Naive thymus-derived CD8-positive, alpha-beta T cell (primary cell): ENCODE measurements at places on chromosomes 1 and 21.
A peak's percentile ranks its signal among the peaks of the same experiment; 100 is the strongest.

GRCh38 chr1:165073185-165074007 is 283.1 kb downstream of the LMX1A start:
- DNase-seq, result no peak

DNA sequence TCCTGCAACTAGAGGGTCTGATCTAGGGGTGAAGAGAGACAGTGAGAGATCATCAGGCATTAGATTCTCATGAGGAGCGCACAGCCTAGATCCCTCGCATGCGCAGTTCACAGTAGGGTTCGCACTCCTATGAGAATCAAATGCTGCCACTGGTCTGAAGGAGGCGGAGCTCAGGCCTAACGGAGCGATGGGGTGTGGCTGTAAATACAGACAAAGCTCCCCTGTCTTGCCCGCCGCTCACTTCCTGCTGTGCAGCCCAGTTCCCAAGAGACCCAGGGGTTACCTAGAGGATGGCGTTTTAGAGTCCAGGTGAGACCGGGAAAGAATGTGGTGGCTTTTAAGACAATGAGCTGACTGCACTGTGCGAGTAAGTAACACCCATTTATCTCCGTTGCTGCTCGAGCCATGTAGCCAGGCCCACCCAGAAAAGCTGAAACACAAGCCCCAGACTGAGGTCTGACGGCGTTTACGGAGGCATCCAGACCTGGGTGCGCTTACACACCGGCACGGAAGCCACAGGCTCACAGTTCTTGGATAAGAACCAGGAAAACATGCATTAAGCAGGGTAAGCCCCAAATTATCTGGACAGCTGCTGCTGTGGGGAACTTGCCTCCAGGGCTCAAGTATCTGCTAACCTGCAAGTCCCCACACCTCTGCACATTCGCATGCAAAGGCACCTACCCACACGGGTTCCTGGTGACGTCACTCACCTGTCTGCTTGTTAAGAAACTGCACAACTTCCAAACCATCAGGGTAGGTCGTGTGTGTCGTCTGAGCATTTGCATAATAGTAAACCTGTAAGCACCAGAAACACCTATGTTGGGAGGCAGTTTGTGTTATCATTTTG is 12.5 kb downstream of the TCP10L start:
- DNase-seq, result no peak

GRCh38 chr1:33072707-33073106 is 8.2 kb upstream of the AZIN2 start:
- no peak for DNase-seq

DNA sequence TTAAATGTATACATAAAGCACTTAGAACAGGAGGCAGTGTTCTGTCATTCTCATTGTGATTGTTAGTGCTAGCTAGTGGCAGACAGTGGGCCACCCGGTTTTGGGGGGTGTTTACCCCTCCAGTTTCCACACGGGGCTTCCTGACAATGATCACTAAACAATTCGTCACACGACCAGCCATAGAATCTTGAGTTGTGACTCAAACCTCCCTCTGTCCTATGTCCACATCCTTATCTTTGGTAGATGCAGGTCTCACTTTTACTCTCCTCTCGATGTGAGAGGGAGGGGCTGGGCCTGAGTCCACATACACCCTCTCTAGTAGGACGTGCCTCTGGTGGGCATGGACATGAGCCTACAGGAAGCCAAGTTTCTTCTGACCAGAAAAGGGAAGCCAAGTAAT is 92.6 kb upstream of the SSX2IP start:
- no peak for DNase-seq

DNA sequence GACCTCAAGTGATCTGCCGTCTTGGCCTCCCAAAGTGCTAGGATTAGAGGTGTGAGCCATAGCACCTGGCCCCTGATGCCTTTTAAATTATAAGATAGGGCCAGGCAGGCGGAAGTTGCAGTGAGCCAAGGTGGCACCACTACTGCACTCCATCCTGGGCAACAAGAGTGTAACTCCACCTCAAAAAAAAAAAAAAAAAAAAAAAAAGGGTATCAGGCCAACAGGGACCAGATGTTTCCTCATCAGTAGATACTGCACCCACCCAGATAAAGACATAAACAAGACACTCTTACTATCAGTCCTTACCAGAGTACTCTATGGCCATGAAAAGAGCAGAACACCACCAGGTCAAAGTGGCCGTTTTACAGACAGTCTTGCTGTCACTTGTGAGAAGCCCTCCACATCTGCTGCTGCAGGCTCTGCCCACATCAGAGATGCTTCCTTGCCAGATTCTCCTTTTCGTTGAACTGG is 3.3 kb downstream of the C21orf58 start:
- no peak for DNase-seq

GRCh38 chr1:199422206-199422605 is 605.3 kb upstream of the NR5A2 start:
- DNase-seq, result no peak

GRCh38 chr1:182143154-182143657 is 81.7 kb upstream of the ZNF648 start:
- peak; percentile 72 for DNase-seq
